Occipital lobe (tissue), 3 donors: ENCODE measurements at places on chromosomes 12 and 14. TPM values are rescaled to one million over a fixed set of nuclear protein-coding genes. Genes with fewer than 3 reads are reported as not detected.

- DNase-seq: no peak
Observed at GRCh38 chr14:58635091-58635830, 2.5 kb upstream of the DACT1 start.

Gene DTX1
- 16.2 TPM for total RNA-seq

DNA sequence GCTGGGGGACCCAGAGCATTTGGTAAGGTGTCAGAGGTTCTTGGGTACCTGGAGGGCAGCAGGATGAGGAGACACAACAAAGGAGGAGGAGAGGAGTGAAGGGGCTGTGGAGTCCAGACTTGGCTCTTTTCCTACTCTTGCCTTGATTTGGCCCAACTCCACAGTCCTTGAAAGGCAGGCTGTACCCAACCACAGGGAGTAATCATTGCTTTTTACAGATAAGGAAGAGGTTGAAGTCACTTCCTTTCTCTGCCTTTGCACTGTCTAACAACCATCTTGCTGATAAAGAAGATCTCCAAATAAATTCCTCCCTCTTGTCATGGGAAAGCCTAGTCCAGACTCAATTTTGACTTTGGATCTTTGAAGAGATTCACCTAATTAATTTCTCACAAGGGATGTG, 226.8 kb upstream of the HMGA2 start:
- no peak for DNase-seq

Gene TMEM121
- total RNA-seq: 23.1 TPM

Gene RNASE3
- not detected for total RNA-seq

DNA sequence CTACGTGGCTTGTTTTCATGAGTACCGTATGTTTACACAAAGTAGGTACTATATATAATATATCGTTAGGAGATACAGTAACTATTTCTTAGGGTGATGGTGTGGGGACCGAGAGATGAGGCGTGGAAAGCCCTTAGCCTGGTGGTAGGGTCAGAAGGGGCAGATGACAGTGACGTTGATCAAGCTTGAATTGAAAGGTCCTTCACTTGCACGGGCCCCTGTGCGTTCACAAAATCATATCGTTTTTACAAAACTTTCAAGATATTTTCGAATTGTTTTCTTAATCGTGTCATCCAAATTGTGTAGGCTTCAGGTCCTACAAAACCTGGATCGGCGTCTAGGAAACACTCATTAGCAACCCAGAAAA, 881 bp upstream of the SOS2 start:
- no peak for DNase-seq

- no peak for DNase-seq
Observed at GRCh38 chr12:114735011-114735410, 51.0 kb upstream of the TBX3 start.

GRCh38 chr14:65131301-65131701, 29.0 kb upstream of the MAX start:
- DNase-seq: no peak

DNA sequence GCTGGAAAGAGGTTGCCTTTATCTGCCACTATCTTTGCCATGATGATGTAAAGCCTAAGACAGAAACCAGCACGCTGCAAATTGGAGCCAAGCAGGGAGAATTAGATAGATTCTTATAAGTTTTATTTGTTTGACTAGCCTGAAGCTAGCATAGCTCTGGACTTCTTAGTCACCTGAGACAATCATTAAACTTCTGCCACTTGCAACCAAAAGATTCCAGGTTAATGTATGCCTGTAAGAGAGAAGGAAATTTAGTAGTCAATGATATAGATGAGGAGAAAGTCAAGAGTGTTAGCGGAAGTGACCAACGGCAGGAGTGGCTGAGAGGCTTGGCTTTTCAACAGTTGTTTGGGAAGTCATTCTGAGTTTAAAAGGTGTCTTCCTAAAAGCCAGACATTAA, 1106.6 kb downstream of the VRK1 start:
- no peak for DNase-seq

Gene HVCN1
- 8.3 TPM for total RNA-seq

GRCh38 chr14:38175658-38176057, 32.0 kb upstream of the SSTR1 start:
- no peak for DNase-seq

Gene CD27
- total RNA-seq: 0.94 TPM

Gene CLBA1
- total RNA-seq: 10.1 TPM

DNA sequence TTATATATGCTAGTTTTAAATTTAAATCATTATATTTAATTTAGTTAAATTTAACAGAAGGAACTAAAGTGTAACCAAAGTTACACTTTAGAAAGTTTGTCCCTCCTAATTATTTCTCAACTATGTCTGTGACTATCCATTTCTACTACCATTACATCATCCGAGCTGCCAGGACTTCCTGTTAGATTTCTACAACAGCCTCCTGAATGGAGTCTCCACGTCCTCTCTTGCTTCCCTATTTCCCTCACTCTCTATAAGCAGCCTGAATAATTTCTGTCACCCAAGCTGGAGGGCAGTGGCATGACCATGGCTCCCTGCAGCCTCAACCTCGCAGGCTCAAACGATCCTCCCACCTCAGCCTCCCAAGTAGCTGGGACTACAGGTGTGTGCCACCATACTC, 84.1 kb downstream of the TTC7B start:
- DNase-seq: no peak

DNA sequence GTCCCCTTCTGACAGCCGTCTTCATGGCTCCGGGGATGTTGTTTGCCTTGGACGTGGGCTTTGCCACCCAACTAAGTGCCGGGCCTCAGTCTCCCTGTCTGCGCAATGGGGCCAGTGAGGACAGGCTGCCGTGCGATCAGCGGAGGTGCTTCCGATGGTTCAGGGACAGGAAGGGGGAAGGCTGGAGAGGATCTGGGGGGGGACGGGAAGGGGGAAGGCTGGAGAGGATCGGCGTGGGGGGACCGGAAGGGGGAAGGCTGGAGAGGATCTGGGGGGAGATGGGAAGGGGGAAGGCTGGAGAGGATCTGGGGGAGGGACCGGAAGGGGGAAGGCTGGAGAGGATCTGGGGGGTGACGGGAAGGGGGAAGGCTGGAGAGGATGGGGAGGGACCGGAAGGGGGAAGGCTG, 3.4 kb downstream of the MMP17 start:
- DNase-seq: no peak

DNA sequence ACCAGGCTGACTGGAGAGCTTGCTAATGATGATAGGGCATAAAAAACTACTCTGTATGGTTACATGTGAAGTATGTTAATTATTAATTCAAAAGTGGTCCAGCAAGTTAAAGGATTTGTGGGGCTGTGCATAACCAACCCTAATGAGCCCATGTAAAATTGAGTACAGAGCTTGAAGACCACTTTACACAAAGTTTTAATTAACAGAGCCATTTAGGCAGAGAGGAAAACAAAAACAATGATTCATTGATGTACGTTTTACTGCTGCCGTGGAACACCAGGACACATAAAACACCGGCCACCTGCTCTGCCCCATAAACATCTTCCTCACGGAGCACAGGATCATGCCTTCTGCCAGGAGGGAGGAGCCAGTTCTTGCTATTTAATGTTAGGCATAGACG, 83.5 kb downstream of the RIMBP2 start:
- DNase-seq: no peak

GRCh38 chr12:89960607-89961394, 252.2 kb upstream of the ATP2B1 start:
- DNase-seq: no peak

GRCh38 chr14:97634751-97635150, 837.6 kb downstream of the VRK1 start:
- DNase-seq: no peak

- no peak for DNase-seq
Observed at GRCh38 chr12:31702047-31702446, 26.8 kb downstream of the AMN1 start.

GRCh38 chr12:69161829-69162228, 77.5 kb upstream of the CPSF6 start:
- no peak for DNase-seq

- DNase-seq: no peak
Observed at GRCh38 chr12:66964629-66965028, 285.8 kb upstream of the GRIP1 start.

DNA sequence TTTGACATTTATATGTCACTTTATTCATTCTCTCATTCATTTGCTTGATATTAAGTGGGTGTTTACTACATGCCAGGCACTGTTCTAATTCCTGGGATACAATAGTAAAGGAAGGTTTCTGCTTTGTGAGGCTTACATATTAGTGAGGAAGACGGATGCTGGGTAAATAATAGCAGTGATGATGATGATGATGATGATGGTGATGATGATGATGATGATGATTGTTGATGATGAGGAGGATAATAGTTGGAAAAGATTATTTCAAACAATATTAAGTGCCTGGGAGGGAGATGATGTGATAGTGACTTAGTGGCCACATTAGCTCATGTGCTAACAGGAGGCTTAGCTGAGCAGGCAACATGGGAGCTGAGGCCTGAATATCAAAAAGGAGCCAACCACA, 19.3 kb upstream of the TMEM233 start:
- DNase-seq: no peak

GRCh38 chr14:100212476-100213333, 26.2 kb upstream of the YY1 start:
- DNase-seq: no peak

Gene IL31
- total RNA-seq: not detected

DNA sequence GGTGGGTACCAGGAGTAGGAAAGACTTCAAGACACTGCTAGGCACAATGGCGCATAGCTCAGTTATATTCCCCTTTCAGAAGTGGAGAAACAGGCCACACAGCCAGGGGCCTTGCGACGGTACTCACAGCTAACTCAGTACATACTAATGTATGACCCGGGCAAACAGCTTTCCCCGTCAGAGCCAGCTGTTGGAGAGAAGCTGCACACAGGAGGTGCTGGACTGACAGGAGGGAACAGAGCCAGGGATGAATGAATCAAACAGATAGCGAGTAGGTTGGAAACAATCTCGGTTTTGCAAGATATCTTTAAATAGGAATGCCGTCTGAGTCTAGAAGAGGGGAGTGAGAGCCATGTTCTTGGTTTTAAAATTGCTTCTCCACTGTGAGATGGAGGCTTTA, 45.5 kb downstream of the PRIMA1 start:
- no peak for DNase-seq

DNA sequence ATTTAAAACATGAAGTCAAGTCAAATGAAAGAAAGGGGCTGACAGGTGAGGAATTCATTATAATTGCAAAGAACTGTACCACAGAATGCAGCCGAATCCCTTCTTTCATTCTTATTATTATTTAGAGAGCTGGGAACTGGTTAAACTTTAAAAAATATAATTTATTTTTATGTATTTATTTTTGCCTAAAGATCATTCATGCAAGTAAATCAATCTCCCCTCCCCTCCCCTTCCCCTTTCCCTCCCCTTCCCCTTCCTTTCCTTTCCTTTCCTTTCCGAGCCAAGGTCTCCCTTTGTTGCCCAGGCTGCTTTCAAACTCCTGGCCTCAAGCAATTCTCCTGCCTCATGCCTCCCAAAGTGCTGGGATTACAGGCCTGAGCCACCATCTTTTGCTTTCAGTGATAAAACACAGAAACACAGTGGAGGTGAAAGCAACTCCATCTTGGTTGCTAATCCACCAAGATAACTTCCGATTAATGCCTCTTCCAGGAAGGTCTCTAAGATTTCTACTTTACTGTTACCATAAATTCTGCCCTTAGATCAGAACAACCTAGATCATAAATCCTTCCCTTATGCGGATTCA, 6.0 kb upstream of the UBC start:
- no peak for DNase-seq

- DNase-seq: peak; percentile 20
Observed at GRCh38 chr14:80987235-80988032, 32.0 kb downstream of the TSHR start.

DNA sequence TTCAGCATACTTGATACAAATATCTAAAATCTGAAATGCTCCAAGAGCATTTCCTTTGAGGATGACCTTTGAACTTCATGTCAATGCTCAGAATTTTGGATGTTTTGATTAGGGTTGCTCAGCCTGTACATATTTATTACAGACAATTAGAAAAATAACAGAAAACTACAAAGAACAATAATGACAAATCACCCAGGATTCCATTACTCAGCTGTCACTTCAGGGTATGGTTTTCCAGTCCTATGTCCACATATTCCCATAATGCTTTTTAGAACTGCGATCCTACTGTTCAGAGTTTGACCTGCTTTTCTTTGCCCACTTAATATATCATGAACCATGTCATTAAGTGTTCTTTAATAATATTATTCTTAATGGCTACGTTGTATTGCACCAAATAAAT, 11.4 kb downstream of the DLGAP5 start:
- no peak for DNase-seq

Gene RTN1
- total RNA-seq: 870 TPM

DNA sequence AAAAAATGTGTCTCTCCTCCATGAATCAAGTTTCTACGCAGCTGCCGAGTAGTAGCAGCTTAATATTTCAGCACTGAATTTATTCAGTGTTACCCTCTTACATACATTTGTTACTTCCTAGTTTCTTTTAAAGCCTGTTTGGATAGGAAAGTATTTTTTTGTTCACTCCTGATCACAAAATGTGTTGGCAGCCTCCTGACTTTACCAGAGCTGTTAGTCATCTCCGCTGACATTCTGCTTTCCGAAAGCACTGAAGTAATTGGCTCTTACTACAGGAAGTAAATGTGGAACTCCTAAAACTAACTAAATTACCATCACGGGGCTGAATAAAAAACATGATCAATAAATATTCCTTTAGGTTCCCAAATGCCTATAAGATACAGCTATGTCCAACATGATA, 225.5 kb downstream of the EPS8 start:
- DNase-seq: no peak

- no peak for DNase-seq
Observed at GRCh38 chr14:67428501-67429031, 16.6 kb upstream of the PLEK2 start.

Gene MYO1H
- total RNA-seq: 0.16 TPM

DNA sequence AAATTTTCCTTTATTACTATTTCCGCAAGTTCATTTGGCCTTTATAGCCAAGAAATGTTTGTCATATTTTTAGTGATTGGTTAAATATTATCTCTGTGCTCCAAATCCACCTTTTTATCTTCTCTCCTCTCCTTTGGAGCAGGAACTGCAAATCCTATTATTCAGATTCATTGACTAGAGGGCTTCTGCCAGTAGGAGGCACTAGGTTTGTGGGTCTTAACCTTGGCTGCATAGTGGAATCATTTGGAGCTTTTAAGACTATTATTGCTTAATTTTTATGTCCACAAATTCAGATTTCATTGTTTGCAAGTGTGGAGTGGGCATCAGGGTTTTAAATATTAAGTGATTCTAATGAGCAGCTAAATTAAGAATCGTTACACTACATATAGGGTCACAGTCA, 75.3 kb upstream of the SYT10 start:
- DNase-seq: no peak

DNA sequence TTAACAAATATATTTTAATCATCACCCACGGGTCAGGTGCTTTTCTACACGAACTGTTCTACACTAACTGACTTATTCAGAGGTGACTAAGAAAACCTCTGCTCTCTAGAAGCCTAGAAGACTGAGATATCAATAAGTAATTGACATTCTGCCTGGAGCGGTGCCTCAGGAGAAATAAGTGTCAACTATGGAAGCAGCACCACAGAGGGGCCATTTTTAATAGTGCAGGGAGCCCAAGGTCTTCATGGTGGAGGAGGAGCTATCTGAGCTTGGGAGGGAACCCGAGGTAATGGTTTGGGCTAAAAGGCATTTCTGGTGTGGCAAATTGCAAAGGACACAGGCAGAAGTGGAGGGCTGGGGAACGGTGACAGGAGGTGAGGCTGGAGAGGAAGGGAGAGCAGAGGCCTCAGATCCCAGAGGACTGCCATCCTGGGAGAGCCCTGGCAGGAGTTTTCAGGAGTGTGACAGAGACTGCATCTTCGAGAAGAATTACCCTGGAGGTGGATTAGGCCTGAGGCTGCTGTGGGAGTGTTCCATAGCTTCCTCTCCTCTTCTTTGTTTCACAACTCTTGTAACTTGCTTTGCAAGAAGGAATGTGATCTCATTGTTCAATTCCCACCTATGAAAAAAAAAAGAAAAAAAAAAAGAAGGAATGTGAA, 123.1 kb downstream of the NPAS3 start:
- DNase-seq: no peak
